ENCODE measurements at places on chromosomes 12 and 14.

- no peak for DNase-seq
Observed at GRCh38 chr14:33802737-33803136, 148.1 kb downstream of the EGLN3 start.

DNA sequence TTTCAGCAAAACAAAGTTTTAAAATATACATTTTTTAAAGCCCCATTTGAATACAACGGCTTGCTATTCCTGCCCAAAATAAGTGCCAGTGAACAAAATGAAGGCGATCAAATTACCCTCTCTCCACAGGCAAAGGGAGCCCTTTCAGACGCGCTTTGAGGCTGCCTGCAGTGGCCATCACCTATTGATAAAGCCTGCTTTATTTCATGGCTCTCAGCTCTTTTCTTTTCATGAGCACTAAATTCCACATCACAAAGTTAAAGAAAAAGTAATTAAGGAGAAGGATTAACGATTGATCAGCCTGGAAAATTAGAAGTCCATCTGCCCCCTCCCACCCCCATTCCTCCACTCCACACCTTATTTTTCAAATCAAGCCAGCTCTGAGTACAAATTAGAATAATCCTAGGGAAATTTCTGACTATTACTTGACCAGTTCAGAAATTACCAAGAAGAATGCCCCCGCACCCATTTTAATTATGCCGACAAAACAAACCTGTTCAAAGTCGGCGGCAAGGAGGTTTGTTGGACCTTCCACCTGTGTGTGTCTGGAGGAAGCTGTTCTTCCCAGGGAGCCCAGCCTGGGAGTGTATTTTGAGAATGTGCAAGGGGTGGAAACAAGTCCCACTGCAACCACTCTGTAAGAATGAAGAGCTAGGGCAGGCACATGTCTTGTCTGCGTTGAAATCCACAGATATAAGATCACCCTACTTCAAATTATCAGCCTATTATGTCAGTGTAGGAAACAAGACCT lies 64.2 kb upstream of the RIC8B start:
- DNase-seq: no peak

- DNase-seq: no peak
Observed at GRCh38 chr14:45287610-45288009, 34.6 kb upstream of the MIS18BP1 start.

DNA sequence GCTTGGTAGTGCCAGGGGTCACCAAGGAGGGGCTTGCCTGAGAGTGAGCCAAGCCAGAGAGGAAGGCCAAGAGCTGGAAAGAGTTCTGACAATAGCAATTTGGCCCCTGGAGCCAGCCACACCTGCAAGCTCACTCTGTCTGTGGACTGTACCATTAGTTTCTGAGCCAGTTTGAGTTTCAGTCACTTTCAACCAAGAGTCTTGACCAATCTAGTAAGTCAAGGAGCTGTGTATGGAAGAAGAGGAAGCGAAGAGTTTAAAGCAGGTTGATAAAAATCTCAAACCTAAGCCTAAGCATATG lies 38.5 kb downstream of the NT5DC3 start:
- DNase-seq: no peak

DNA sequence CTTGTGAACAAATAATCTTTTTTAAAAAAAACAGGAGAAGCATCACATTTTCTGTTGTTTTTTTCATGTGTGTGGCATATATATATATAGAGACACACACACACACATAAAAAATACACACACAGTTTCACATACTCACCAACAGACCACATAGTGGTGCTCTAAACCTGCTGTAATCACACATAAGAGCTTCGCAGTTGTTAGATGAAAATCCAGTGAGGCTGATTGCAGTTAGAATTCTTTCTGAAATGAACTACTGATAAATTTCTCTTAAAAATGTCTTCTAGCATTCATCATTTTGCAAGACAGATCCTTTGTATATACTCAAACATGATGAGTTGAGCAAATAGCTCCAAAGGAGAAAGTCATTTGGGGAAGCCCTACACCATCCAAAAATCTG lies 434.3 kb upstream of the STXBP6 start:
- no peak for DNase-seq

GRCh38 chr14:40414386-40414785 lies 982.2 kb upstream of the FBXO33 start:
- DNase-seq: no peak

DNA sequence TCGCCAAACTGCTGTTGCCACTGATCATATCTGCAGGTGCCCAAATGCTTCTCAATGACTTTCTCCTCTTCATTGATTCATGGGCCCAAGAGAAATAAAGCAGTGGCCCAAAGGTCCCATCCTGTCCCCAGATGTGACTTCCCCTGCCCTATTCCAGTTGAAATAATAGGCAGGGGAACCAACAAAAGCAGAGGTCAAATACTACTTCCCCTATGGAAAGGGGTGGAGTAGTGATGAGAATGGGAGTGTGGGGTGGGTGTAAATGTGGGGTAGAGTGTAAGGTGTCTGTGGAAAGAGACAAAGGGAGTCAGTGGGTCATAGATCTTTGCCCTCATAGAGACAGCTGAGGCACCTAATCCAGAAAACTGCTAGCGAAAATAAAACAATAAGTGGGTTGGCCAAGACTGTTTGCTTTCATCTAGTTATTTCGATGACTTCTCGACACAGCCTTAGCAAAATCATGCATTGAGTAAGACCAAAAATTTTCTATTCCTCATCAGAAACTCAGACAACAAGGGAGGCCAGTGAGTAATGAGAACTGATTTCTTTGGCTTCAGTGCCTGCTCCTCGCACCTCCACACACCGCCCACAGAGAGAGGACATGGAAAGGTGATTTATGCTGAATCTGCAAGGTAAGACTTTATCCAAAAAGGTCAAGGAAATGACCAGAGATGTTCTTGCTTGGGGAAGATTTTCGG lies 10.9 kb upstream of the IL22 start:
- no peak for DNase-seq

- no peak for DNase-seq
Observed at GRCh38 chr12:51924551-51925319, 17.4 kb downstream of the ACVRL1 start.

GRCh38 chr12:53197011-53197640 lies 9.9 kb downstream of the ITGB7 start:
- DNase-seq: no peak

- DNase-seq: no peak
Observed at GRCh38 chr12:26750531-26751175, 82.3 kb downstream of the ITPR2 start.

DNA sequence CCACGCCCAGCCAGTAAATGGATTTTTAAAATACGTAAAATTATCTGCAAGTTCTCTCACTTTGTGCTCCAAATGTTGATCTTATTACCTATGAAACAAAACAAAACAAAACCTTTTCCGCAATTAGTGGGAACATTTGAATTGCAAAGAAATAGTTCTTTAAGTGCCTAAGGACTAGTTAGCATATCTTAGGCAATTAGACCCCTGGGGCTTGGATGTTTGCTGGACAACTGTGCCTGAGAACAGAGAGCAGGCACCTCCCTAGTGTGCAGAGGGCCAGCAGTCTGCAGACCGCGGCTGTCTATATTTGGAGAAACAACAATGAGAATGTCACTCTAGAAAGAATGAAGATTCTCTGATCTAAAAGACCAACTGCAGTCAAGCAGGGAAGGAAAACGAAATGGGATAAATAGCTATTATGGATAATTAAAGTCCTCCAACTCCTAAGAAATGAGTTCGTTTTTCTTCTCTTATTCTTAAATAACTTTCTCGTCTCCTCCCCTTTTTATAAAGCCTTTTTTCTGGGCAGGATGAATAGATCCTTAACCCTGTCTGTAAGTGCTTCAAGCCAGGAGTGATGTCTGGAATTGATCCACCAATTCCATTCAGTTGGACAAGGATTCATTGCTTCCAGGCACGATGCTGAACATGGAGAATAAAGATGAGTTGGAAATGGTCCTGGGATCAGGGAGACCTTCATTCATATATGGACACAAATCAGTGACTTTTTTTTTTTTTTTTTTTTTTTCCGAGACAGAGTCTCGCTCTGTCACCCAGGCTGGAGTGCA lies 16.2 kb downstream of the SLC17A8 start:
- DNase-seq: no peak

GRCh38 chr14:77043177-77043983 lies 14.9 kb upstream of the IRF2BPL start:
- DNase-seq: peak; percentile 30

DNA sequence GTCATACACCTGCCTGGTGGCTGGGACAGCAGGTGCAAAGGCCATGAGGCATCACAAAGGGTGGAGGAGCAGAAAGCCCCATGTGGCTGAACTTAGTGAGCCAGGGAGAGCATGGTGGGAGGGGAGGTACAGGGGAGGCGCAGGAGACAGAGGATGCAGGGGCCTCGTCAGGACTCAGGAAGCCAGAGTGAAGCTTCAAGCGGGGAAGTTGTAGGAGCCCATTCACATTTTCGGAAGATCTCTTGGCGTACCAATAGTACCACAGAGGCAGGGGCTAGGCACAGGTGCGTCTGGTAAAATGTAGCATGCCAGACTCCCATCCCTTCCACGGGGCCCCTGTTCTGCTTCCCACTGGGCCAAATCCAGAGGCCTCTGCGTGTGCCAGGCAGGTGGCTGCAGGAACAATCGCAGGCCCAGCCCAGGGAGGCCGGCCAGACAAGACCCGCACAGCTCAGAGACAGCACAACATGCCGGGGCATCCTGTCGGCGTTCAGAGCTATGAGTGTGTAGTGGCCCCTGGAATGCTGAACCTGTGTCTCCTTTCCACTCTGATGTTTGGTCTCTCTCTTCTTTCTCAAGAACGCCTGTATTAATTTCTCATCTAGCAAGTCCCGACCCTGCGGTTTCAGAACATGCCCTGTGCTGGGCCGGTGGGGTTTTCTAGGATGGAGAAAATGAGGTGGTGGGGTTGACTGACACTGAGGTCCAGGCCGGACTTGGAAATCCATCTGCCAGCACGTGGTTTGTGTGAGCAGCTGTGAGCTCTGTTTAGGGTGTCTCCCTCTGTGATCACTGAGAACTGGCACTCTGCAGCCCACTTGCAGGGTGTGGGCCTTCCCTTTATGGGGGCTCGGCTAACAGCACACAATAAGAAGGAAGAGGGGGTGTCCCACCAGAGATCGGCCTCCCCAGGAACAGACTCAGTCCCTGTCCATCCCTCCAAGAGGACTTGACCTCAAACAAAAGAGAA lies 5.5 kb upstream of the TMEM132D start:
- DNase-seq: no peak

- no peak for DNase-seq
Observed at GRCh38 chr14:38243696-38244240, 12.1 kb downstream of the CLEC14A start.

- DNase-seq: no peak
Observed at GRCh38 chr14:97061198-97061597, 264.0 kb downstream of the VRK1 start.

- DNase-seq: no peak
Observed at GRCh38 chr12:24822121-24822899, 126.6 kb downstream of the BCAT1 start.

- no peak for DNase-seq
Observed at GRCh38 chr14:63134801-63135200, 69.4 kb upstream of the RHOJ start.

DNA sequence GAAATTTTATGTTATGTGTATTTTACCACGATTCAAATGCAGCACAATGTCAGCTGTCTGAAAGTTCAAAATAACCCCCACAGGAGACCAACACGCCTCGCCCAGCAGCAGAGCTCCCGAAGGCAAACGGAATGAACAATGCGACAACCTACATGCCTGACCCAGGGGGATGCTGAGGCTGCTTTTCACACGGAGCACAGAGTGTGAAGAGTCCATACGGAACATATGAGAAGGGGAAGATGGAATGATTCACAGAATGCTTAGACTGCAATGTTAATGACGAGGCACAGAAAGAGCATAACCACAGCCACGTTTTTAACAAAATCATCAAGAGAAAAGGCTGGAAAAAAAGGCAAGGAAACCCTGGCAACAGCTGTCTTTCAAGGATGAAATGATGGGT lies 22.6 kb downstream of the ZFYVE21 start:
- no peak for DNase-seq

DNA sequence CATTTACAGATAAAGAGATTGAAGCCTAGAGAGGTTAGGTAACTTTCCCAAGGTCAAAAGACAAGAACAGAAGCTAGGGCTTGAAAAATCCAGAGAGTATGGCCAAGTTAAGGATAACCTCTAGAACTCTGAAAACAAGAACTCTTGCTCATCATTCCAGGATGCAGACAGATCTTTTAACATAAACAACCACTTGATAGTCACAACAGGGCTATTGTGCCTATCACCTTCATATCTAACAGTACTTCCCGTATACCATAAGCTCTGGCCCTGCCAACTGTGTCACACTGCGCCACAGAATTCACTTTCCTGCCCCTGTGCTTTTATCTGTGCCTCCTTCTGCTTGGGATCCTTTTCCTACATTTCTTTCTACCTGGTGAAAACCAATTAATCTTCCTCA lies 18.2 kb downstream of the ERP29 start:
- DNase-seq: no peak

- no peak for DNase-seq
Observed at GRCh38 chr12:123744836-123745235, 17.3 kb upstream of the DNAH10 start.

DNA sequence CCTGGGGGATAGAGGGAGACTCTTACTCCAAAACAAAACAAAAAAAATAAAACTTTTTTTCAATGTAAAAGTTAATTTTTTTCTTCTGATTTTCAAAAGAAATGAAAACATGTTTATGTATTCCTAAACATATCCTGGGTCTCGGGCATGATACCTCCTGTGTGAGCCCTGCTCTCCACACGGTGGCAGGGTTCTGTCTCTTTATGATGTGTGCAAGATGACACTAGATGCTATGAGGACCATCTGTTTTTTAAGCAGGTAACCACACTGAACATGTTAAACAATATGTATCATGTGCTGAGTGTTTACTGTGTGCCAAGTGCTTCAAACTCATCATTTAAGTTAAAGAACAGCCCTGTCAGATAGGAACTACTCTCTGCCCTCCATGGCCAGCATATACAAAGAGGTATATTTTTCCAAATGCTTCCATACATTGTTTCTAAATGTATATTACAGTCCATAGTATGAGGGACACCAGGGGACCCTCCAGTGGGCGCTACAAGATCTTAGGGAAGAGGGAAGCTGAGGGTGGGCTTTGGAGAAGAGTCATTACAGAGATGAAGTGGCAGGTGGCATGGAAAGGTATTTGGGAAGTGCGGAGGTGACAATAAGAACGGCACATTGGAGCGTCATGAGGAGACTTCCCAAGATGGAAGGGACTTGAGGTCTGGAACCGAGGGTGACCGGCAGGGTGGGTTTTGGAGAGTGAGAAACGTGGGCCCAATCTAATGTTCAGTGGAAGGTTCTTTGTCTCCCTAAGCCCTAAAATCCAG lies 28.5 kb downstream of the FOS start:
- no peak for DNase-seq

DNA sequence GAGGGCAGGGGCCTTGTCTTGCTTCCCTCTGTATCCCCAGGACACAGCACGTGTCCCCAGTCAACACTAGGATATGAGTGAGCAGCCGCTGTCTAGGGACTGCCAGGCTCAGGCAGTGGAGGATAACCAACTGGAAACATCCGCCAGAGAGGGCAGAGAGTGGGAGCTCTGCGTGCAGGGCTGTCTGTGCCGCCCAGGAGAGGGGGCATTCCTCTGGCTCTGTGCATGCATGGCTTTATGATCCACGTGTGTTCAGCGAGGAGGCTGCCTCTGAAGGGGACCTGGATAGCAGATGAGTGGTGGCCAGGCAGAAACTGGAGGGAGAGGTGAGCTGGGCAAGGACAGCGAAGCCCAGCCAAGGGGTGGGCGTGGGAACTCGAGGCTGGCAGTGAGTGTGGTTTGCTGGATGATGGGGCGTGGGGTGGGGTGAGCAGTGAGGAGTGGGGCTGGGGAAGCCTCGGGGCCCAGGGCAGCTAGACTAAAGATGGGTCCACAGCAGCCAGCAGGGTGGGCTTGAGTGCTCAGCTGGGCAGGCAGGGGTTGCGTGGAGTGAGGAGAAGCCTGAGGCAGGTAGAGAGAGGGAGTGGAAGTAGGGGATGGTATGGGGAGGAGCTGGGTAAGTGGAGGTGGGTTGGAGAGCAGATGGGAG lies 72.9 kb downstream of the PRIMA1 start:
- DNase-seq: no peak
